ENCODE measurements at places on chromosomes 7 and 10.

- no peak for DNase-seq
Measured at GRCh38 chr10:110474826-110475225, 22.9 kb upstream of the DUSP5 start.

GRCh38 chr7:64881461-64882287 lies 21.4 kb upstream of the ZNF273 start:
- no peak for DNase-seq

GRCh38 chr7:80263821-80264220 lies 129.2 kb downstream of the GNAI1 start:
- DNase-seq, result no peak

DNA sequence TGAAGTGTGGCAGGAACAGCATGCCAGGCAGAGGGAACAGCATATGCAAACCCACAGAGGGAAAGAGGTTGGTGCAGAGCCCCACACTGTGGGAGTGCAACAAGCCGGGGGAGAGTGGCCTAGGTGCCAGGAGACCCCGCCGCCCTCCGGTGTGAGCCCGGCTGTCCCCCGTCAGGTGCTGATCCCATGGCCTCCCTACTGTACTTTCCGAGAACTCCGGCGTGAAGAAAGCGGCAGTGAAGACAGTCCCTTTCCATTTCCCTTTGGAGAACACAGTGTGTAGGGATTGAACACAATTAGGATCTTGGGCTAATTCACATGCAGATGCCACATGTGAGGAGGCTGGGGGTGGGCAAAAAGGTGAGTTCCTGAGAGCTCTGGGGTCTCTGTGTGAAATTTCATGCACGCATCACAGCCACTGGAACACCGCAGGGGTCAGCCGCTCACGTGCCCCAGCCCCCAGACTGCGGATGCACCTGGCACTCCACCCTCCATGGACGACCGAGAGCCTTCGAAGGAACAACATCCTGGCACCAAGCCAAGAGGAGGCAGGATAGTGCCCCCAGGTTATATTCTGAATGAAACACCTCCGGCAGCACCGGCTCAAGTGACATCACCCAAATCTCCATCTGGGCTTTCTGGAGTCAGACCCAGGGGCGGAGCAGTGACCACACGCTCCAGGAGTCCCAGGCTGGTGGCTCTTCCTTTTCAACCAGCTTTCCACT lies 82.1 kb upstream of the PPP2R2D start:
- DNase-seq, result no peak

- DNase-seq, result no peak
Measured at GRCh38 chr10:73954737-73955136, 43.2 kb upstream of the VCL start.

GRCh38 chr10:21195252-21195651 lies 298.1 kb upstream of the NEBL start:
- DNase-seq, result no peak

GRCh38 chr10:74675484-74675883 lies 150.9 kb upstream of the KAT6B start:
- no peak for DNase-seq

All from NCI-H1417 treated with DMSO at 0.1 percent for 48 hours (cell line).